LoVo (cell line): ENCODE measurements at places on chromosomes 3 and 15.

GRCh38 chr15:52783929-52784798 is 6.0 kb downstream of the ONECUT1 start:
- DNase-seq = no peak

- no peak for DNase-seq
Observed at GRCh38 chr15:61144055-61144454, 85.0 kb downstream of the RORA start.

DNA sequence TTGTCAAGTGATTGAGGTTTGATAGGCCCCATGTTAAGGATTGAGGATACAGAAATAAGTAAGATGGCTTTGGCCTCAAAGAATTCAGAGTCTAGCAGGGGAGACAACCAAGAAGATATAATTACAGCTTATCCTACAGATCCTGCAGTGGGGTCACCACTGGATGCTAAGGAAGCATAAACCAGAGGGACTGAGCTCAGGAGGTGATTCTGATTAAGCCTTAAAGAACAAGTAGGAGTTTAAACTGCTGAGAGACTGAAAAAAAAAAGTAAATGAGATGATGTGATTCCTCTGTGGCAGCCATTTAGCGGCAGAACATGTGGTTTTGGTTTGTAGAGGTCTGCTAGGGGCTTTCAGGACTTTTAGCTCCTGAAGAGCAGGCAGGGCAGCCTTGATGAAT is 72.1 kb upstream of the ROPN1 start:
- DNase-seq = no peak

- peak; percentile 27 for DNase-seq
Observed at GRCh38 chr3:87318617-87319021, 42.2 kb upstream of the POU1F1 start.

DNA sequence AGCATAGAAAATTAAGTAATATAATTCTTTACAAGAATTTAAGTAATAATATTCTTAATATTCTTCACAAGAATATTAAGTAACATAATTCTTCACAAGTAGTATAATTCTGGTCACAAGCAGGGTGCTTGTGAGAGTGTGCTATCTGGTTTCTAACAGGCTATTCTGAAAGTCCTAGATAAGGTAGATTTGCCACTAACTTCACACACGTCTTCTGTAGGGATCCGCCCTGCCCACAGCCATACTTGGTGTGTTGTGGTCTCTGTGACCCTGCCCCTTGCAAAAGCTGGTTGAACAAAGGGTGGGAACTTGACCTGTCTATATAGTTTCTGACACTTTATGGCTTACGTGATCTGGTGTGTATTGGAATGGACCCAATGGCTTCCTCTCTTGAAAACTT is 253.4 kb upstream of the MDFIC2 start:
- no peak for DNase-seq
